ENCODE measurements at places on chromosomes 7 and 10. TPM values are rescaled to one million over a fixed set of nuclear protein-coding genes. Genes with fewer than 3 reads are reported as not detected.

Gene WAC
- total RNA-seq: 134 TPM

GRCh38 chr7:29274146-29275017 lies 79.8 kb downstream of the CHN2 start:
- DNase-seq: no peak

GRCh38 chr7:35571611-35572240 lies 123.2 kb downstream of the HERPUD2 start:
- DNase-seq: no peak

Gene CXCL12
- not detected for total RNA-seq

DNA sequence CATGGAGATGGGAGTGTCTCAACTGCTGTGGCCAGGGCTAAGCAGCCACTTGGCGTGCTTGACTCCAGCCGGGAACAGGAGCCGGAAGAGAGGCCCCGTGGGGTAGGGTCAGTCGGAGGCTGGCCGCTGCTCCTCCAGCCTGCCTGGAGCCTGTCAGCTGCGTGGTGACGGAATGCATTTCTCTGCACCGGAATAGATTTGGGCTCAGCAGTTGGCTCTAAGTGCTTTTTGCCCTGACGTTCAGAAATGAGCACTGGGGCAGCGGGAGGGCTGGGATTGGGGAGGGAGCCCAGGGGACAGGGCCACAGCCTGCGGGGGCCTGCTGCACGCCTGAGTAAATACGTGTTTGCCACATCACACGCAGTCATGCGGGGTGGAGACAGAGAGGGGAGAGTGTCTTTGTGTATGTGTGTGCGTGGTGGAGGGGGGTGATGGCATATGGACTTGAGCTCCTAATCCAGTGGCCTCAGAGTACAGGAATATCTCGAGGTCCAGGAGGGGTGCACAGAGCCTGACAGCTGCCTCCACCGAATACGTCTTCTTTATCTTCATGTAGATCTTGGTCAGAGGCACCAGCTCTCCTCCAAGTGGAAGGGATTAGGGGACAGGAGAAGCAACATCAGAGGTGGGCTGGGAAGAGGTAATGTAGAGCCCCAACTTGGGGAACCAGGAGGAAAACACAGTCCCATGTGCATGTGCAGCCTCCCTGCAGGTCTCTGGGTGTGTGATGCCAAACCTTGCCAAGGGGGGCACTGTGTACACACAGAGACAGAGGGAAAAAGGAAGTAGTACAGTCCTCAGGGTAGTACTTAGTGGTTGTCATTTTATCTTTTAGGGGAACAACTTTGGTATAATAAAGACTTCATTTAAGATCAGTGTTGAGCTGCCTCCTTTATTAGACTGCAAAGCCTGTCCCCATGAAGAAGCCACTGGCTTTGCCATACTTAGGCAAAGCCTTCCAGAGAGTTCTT lies 151.4 kb downstream of the CDH23 start:
- no peak for DNase-seq

- no peak for DNase-seq
These were observed 12.1 kb downstream of the ENTPD1 start for GRCh38 chr10:95767884-95768556.

DNA sequence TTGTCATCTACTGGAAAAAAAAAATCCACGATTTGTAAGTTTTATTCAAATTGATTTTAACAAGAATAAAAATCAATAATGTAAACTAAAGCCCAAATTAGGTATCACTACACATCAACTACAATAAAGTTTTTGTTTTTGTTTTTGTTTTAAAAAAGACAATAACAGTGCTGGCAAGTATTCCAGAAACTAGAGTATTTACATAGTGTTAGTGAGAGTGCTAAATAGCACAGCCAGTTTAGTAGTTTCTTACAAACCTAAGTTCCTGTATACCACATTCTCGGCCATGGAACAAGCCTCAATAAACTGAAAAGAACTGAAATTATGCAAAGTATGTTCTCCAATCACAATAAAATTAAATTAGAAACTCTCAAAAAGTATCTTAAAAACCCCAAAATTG lies 8.1 kb downstream of the ARHGAP12 start:
- DNase-seq: no peak

Gene ADRB1
- 0.49 TPM for total RNA-seq

DNA sequence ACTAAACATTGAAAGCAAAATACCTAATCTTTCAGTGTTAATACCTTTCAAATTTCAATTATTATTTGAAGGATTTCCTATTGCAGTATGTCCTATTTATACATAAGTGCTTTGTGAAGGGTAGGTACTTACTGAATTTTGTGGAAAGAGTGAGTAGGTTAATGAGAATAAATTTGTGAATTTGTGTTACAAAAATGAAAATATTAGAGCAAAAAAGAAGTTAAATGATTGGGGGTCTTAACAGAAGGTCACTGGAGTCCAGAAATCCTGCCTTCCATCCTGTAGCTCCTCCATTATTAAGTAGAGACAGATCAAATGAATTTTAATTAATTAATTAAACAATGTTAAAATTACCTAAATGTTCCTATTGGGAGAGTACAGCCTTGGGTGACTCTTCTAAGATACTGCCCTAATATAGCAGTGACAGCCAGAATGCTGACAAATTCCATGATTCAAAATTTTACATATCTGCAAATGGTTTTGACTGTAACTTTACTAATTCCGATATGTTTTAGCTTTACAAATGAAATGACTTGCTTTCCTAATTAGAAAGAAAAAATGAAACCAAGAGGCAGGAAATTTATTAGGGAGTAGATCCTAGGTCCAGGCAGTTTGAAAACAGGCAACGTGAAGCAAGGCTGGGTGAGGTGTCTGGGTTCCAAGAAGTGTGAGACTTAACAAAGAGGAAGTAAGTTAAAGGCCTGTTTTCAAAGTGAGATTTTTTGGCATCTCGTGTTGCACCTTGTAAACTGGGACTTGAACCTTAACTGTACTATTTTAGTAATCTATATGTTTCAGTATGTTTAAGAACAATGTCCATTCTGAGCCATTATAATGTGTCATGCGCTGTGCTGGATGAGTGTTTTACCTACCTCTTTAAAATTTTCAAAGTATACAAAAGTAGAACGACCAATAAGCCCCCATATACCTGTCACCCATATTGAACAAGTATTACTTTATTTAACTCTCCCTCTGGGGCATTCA lies 1.5 kb downstream of the PIK3CG start:
- no peak for DNase-seq

Gene MUC3A
- total RNA-seq: not detected

Gene CRTAC1
- total RNA-seq: not detected

Data from CD8-positive, alpha-beta memory T cell (primary cell).